Muscle of back (tissue), 13 donors: ENCODE measurements at places on chromosomes 4 and X. TPM values are rescaled to one million over a fixed set of nuclear protein-coding genes. Genes with fewer than 3 reads are reported as not detected.

GRCh38 chr4:55447108-55447708, 51.5 kb downstream of the TMEM165 start:
- DNase-seq = no peak

- no peak for DNase-seq
Measured at GRCh38 chrX:115696039-115696438, 135.1 kb downstream of the PLS3 start.

DNA sequence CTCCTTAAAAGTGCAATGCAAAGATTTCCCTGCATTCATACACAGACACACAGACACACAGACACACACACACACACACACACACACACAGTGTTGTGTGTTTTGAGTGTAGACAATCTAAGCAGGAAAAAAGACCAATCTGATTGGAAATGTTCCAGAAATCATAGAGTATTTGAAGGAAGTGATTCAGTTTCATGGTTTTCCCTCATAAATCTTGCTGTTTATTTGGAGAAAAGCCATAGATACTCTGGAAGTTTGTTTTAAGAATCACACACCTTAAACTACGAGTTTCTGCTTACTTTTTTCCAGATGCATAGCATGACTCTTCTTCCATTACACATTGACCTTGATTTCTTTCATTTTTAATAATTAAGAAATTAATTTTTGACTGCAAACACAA, 298.5 kb upstream of the BMP3 start:
- DNase-seq = no peak

DNA sequence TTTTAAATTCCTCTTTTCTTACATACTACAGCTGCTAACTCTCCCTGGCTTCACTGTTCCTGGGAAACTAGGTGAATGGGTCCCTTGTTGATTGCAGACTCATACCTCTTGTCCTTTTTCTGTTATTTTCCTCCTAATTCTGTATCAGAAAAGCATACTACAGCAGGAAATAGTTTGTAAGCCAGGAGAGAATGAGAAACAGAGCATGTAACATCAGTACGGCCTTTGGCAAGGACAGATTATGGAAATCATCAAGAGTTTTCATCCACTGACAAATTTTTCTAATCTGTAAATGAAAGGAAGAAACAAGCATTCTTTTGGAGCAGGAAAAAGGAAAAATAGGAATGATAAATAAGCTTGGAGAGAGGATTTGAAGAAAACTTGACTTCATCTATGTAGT, 239.2 kb downstream of the ANTXR2 start:
- peak; percentile 77 for DNase-seq

- DNase-seq = no peak
Measured at GRCh38 chr4:1705732-1706131, 6.4 kb downstream of the SLBP start.

GRCh38 chrX:132180929-132181328, 38.3 kb downstream of the RAP2C start:
- DNase-seq = no peak

ARHGAP6 gene
- 12.5 TPM for polyA plus RNA-seq

TMEM154 gene
- polyA plus RNA-seq = 4.0 TPM

FGF16 gene
- 5.2 TPM for polyA plus RNA-seq

STS gene
- 12.7 TPM for polyA plus RNA-seq

ARX gene
- polyA plus RNA-seq = 4.2 TPM

DCAF8L2 gene
- polyA plus RNA-seq = not detected

CENPI gene
- polyA plus RNA-seq = 6.2 TPM

CDS1 gene
- polyA plus RNA-seq = 0.30 TPM
